ENCODE measurements at places on chromosomes 3 and 15.

- no peak for DNase-seq
These were observed 6.1 kb upstream of the RPP25 start for GRCh38 chr15:74962671-74963070.

GRCh38 chr15:93146196-93146595 is 57.2 kb upstream of the RGMA start:
- no peak for DNase-seq

DNA sequence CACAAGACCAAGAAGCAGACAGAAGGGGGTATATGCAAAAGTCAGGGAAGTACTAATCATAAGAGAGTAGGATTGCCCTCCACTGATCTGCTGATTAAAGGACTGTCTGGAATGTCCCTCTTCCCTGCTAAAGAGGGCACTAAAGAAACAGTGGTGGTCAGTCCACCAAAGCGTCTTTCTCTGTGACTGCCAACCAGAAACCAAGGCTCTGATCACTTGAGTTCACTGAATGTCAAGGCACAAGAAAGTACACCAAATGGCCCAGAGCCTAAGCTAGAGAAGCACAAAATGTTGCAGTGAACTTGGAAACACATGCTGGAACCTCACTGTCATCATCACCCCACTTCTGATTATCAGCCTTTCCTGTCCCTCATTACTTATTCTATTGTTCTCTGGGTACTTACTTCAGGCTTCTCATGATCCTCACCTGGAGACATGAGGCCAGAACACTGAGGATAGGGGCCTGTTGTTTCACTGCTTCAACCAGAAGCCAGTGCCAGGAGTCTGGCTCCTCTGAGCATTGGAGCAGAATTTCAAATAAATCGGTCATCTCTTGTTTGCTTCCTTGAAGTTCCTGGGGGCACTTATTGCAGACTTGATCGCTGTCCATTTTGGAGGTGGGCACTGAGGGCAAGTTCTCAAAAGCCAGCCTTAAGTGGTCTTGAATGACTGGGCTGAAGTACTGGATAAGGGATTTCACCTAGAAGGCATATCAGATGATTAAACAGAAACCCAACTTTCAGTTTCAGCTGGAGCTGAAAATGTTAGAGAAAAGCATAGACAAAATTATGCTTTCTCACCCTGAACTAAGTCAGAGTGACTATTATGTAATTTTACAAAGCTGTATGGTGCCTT is 58.9 kb downstream of the EIF3J start:
- no peak for DNase-seq

- no peak for DNase-seq
These were observed 6.1 kb downstream of the EPB42 start for GRCh38 chr15:43214592-43215295.

GRCh38 chr3:115698851-115699591 is 75.7 kb downstream of the GAP43 start:
- no peak for DNase-seq

All from iris pigment epithelial cell (primary cell).